ENCODE measurements at places on chromosomes 11 and 22. TPM values are rescaled to one million over a fixed set of nuclear protein-coding genes. Genes with fewer than 3 reads are reported as not detected.

CARD18 gene
- total RNA-seq, result not detected

LPXN gene
- 17.0 TPM for total RNA-seq

OR5J2 gene
- total RNA-seq, result not detected

APOA1 gene
- total RNA-seq, result 4.2 TPM

C11orf87 gene
- total RNA-seq, result not detected

MAPK8IP1 gene
- total RNA-seq, result 4.2 TPM

BBS1 gene
- total RNA-seq, result 14.8 TPM

KCNA4 gene
- total RNA-seq, result 0.87 TPM

IRAG1 gene
- 24.8 TPM for total RNA-seq

JAML gene
- total RNA-seq, result 7.9 TPM

ANGPTL5 gene
- total RNA-seq, result 0.58 TPM

CDHR5 gene
- total RNA-seq, result 1.1 TPM

TCN2 gene
- 46.5 TPM for total RNA-seq

KRTAP5-10 gene
- total RNA-seq, result not detected

LRRC10B gene
- 1.2 TPM for total RNA-seq

GRK3 gene
- 53.4 TPM for total RNA-seq

OPCML gene
- total RNA-seq, result 0.39 TPM

OR5P2 gene
- not detected for total RNA-seq

ZP1 gene
- 1.4 TPM for total RNA-seq

IL17REL gene
- total RNA-seq, result not detected

CATSPER1 gene
- 0.51 TPM for total RNA-seq

ABTB2 gene
- total RNA-seq, result 6.1 TPM

Measured in mesenteric fat pad (tissue), 1 donor.